ENCODE measurements at places on chromosomes 11 and 22.

DNA sequence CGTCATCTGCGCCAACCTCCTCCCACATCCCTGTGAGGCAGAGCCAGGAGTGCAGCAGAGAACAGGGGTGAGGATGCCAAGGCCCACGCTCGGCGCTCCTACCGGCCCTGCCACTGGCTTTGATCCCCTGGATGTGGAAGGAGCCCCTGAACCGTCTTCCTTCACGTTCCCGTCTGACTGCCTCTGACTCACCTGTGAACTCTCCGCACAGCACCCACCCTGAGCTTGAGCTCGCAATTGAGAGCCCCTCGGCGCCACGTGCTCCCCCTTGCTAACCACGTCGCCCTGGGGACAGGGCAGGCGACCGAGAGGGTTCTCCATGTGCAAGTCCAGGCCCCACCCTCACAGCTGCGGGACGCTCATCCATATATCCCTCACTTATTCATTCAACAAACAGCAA, 645.3 kb downstream of the BRD1 start:
- no peak for DNase-seq

- no peak for DNase-seq
These were observed 3.0 kb upstream of the SOX6 start for GRCh38 chr11:16359369-16359768.

GRCh38 chr11:76723548-76723947, 53.0 kb upstream of the LRRC32 start:
- no peak for DNase-seq

DNA sequence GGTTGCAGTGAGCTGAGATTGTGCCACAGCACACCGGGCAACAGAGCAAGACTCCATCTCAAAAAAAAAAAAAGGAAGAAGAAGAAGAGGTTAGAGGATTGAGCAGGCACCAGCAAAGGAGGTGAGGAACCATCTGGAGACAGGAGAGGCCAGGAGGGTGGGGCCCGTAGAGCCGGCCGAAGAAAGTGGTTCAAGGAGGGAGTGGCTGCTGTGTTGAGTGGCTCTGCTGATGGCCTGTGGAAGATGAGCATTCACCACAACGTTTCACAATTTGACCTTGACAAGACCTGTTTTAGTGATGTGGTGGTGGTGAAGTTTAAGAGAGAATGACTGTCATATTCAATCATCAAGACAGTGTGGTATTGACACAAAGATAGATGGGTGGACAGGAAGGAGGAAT, 6.8 kb upstream of the CTSD start:
- no peak for DNase-seq

- no peak for DNase-seq
These were observed 149.4 kb downstream of the DBX1 start for GRCh38 chr11:20010851-20011225.

- DNase-seq: no peak
These were observed 238.7 kb upstream of the PLET1 start for GRCh38 chr11:112499153-112499880.

- DNase-seq: no peak
These were observed 1.7 kb downstream of the OSBPL5 start for GRCh38 chr11:3163241-3163981.

- no peak for DNase-seq
These were observed 148.9 kb upstream of the CEP126 start for GRCh38 chr11:101765932-101766331.

GRCh38 chr11:115613986-115614632, 109.9 kb upstream of the CADM1 start:
- DNase-seq: no peak

- DNase-seq: no peak
These were observed 27.6 kb upstream of the PAMR1 start for GRCh38 chr11:35553021-35553420.

DNA sequence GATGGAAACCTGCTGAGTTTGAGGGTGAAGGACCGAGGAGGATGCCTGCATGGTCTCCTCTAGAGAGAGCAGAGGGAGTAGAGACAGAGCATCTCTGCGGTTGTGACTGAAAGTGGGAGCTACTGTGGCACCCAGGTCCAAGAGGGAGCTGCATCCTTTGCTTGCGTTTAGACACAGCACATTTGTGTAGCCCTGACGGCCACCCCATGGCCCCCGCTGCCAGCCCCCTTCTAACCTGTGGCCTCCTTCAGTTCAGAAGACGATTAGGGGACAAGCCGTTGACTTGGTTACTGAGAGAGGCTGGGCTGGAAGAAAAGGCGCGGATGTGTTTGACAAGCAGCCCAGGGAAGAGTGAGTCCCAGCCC, 690.9 kb downstream of the BRD1 start:
- DNase-seq: no peak

GRCh38 chr11:74418509-74418895, 20.3 kb upstream of the PGM2L1 start:
- no peak for DNase-seq
